ENCODE measurements at places on chromosomes 3 and 15.
A peak's percentile ranks its signal among the peaks of the same experiment; 100 is the strongest.

GRCh38 chr3:153600896-153601295 lies 438.9 kb downstream of the RAP2B start:
- H3K27ac ChIP-seq = no peak overlapping the region
- peaks cover 5% of the 10 kb centered on the region for H3K4me1 ChIP-seq
- DNase-seq = no peak
- H3K36me3 ChIP-seq = no peaks in the 10 kb centered on the region
- H3K4me3 ChIP-seq = no peak overlapping the region

GRCh38 chr3:174538151-174538550 lies 321.0 kb upstream of the NAALADL2 start:
- 0 out of 2 replicates have a peak, but pooled peaks cover 2% of the 10 kb centered on the region for H3K4me1 ChIP-seq
- no peaks in the 10 kb centered on the region for H3K36me3 ChIP-seq
- H3K27ac ChIP-seq = no peak overlapping the region
- H3K27me3 ChIP-seq = no peaks in the 10 kb centered on the region

GRCh38 chr3:27677565-27677964 lies 44.6 kb downstream of the EOMES start:
- no peaks in the 10 kb centered on the region for H3K36me3 ChIP-seq
- no peak overlapping the region for H3K27ac ChIP-seq
- H3K27me3 ChIP-seq = no peaks in the 10 kb centered on the region
- no peak for DNase-seq

- no peak overlapping the region for H3K27ac ChIP-seq
- no peak for DNase-seq
- no peaks in the 10 kb centered on the region for H3K36me3 ChIP-seq
Measured at GRCh38 chr3:119990888-119991287, 103.4 kb downstream of the GSK3B start.

DNA sequence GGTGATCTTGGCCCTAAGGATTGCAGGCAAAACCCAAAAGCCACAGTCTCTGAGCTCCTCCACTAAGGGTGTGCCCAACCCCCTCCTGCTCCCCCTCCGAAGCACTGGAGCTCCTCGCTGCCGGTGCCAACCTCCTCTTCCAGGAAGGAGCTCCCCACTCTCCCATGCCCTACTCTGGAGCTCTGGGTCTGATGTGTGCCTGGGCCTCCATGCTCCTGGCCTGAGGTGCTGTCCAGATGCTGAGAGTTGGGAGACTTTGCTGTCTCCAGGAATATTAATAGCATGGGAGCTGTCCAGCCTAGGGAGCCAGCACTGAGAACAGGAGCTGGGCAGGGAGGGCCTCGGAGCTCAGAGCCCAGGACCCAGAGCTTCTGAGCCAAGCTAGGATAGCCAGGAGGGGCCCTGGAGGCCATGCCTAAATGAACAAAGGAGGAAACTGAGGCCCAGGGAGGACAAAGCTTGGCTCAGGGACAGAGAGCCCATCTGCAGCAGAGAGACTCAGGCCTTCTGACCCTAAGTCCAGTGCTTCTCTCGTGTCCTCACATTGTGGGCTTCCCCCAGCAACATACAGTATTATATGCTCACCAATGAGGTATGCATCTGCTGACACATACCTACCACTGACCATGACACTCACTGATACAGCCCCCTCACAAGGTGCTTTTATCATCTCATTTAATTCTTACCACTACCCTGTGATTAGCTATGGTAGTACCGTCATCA lies 36.9 kb upstream of the HERC1 start:
- peaks cover 5% of the 10 kb centered on the region for H3K4me1 ChIP-seq
- peak; percentile 70 for DNase-seq
- H3K27me3 ChIP-seq = no peaks in the 10 kb centered on the region
- H3K4me3 ChIP-seq = no peak overlapping the region
- H3K27ac ChIP-seq = no peak overlapping the region

- H3K4me3 ChIP-seq = no peak overlapping the region
- H3K27me3 ChIP-seq = no peaks in the 10 kb centered on the region
- peak; percentile 86 for DNase-seq
Measured at GRCh38 chr3:186021673-186022362, 84.0 kb upstream of the TRA2B start.

- DNase-seq = no peak
- peaks cover 19% of the 10 kb centered on the region for H3K4me1 ChIP-seq
- 0 out of 2 replicates have a peak overlapping the region, but pooled peaks have one; percentile 20 for H3K27ac ChIP-seq
- no peaks in the 10 kb centered on the region for H3K27me3 ChIP-seq
- peak overlapping the region; percentile 78 for H3K4me3 ChIP-seq
- peaks cover 5% of the 10 kb centered on the region for H3K36me3 ChIP-seq
Measured at GRCh38 chr3:192915722-192916121, 1.9 kb downstream of the MB21D2 start.

DNA sequence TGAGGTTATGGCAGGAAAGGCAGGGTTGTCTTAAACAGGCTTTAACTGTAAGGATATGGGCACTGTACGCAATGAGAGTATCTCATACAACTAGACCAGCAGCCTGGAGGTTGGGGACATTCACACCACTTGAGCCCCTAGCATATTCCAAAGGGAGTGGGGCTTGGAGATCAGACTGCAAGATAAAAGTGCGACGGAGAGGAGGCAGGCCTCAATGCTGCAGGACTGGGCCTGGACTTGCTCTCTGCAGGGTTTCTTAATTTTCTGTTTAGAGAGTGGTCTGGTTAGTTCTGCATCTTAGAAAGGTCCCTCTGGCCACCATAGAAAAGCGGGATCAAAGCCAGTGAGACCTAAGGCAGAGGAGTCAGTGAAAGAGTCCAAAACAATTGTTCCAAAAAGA lies 357.7 kb upstream of the NR2F2 start:
- H3K36me3 ChIP-seq = no peaks in the 10 kb centered on the region
- no peaks in the 10 kb centered on the region for H3K4me1 ChIP-seq
- no peaks in the 10 kb centered on the region for H3K27me3 ChIP-seq
- no peak overlapping the region for H3K27ac ChIP-seq
- H3K4me3 ChIP-seq = no peak overlapping the region

- H3K27ac ChIP-seq = no peak overlapping the region
- no peak for DNase-seq
- no peaks in the 10 kb centered on the region for H3K36me3 ChIP-seq
Measured at GRCh38 chr3:101979033-101979432, 129.7 kb downstream of the NFKBIZ start.

- no peak overlapping the region for H3K27ac ChIP-seq
- no peak for DNase-seq
- no peak overlapping the region for H3K4me3 ChIP-seq
- H3K36me3 ChIP-seq = peaks cover 16% of the 10 kb centered on the region
Measured at GRCh38 chr3:195302431-195302830, 31.5 kb upstream of the XXYLT1 start.

DNA sequence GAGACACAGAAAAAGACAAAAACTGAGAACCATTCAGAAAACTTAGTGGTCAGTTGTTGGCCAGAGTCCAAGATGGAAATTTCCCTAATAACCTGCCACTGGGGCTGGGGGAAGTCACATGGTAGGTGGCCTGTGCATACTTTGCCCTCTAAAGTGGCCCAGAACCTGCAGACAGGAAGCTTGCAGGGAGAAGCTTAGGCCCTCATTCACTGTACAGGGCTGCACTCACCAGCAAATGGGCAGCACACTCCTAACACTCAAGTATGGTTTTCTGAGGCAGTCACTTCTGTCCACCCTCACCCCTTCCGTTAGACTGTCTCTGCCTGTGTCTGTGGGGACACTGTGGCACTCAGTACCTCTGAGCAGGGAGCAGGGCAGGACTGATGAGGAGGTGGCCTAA lies 14.5 kb upstream of the RNU6-1 start:
- no peak overlapping the region for H3K4me3 ChIP-seq
- H3K27me3 ChIP-seq = no peaks in the 10 kb centered on the region
- no peak for DNase-seq
- no peaks in the 10 kb centered on the region for H3K36me3 ChIP-seq

GRCh38 chr15:80173022-80173759 lies 20.4 kb downstream of the FAH start:
- H3K36me3 ChIP-seq = peaks cover 20% of the 10 kb centered on the region
- H3K27ac ChIP-seq = no peak overlapping the region
- no peaks in the 10 kb centered on the region for H3K27me3 ChIP-seq
- DNase-seq = no peak
- H3K4me1 ChIP-seq = no peaks in the 10 kb centered on the region
- H3K4me3 ChIP-seq = no peak overlapping the region

DNA sequence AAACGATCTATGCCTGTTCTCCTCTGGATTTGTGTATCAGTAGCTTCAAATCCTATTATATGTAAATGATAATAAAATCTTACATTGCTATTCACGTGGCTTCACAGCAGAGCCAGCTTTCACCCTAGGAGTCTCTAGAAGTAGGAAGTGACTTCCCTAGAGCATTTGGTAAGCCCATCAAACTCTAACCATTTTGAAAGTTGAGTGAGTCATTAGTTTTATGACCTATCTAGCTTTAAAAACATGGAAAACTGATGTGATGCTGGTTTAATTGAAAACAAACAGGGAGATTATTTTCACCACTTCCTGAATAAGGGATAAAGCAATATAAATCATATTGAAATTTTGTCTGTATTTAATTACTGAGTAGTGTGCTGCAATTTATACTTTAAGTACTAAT lies 275.2 kb downstream of the EPHA6 start:
- H3K4me1 ChIP-seq = no peaks in the 10 kb centered on the region
- H3K27ac ChIP-seq = no peak overlapping the region
- H3K4me3 ChIP-seq = no peak overlapping the region
- DNase-seq = no peak
- no peaks in the 10 kb centered on the region for H3K27me3 ChIP-seq

DNA sequence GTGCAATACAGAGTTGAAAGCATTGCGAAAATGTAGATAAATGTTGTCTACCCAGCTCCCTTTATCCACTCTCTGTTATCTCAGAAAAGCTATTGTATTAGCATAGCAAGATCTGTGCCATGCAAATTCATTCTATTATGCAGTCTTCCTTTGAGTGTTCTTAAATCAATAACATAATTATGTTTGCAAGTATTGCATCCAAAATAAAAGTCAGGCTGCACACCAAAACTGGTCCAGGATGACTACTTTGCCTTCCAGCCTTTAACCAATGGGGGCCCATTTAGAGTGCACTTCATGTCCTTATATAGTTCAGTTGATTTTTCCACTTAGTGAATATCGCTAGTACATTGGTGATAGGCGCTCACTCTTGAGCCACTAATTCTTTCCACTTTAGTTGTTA lies 107.4 kb upstream of the MLF1 start:
- no peak overlapping the region for H3K4me3 ChIP-seq
- DNase-seq = no peak
- H3K27ac ChIP-seq = no peak overlapping the region
- H3K4me1 ChIP-seq = no peaks in the 10 kb centered on the region
- H3K36me3 ChIP-seq = no peaks in the 10 kb centered on the region
